C1 segment of cervical spinal cord (tissue), 14 donors: ENCODE measurements at places on chromosomes 13 and 19.

- DNase-seq, result no peak
Observed at GRCh38 chr13:112443995-112444311, 67.8 kb downstream of the SPACA7 start.

DNA sequence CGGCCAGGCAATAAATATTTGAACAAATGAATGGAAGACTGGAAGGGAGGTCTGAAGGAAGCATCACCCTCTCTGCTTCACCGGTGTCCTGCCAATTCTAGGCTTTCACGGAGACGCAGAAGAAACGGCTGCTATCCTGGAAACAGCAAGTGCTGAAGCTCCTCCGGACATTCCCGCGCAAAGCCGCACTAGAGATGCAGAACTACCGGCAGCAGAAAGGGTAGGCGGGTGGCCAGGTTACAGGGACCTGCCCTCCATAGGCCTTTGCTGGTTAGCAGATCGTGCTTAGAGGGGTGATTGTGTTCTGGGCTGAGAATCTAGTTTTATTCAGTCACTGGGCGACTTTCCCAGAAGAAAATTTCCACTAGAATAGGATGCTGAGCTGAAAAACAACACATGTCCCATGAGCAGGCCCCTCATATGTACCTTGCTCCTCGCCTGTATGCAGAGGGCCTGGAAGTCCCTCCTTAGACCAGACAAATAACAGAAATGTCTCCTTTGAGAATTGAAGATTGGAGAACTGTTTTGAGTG lies 11.0 kb downstream of the PAF1 start:
- DNase-seq, result no peak

- no peak for DNase-seq
Observed at GRCh38 chr19:31963746-31964145, 381.7 kb upstream of the ZNF507 start.

DNA sequence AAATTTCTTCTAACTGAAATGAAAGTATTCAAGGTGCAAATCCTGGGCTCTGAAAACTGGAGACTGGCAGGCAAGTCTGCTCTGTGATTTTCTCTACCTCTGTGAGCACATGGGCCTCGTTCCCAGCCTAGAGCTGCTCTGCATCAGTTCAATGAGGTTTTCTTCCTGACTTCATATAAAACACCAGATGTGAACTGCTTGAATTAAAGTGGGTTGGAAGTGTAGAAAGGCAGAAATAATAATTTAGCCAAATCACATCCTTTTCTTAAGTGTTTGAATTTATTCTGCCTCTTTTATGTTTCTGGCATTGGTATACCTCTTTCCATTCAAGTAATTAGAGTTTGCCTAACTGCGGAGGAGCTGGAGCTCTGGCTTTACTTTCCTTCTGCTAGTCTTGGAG lies 540.8 kb downstream of the OLFM4 start:
- DNase-seq, result no peak

DNA sequence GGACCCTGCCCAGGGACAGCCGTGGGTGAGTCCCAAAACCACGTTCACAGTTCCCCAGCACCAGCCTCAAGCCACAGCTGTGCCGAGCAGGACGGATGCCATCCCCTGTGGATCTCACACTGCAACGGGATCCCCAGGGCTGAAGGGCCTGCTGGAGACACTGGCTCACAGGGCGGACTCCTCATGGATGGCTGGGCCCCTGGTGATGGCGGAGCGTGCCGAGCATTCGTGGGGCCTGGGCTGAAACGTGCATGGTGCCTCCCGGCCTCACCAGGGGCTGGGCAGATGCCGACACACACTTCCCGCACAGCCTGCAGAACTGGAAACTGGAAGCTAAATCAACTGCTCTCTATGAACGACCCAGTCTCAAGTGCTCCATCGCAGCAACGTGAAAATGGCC lies 9.6 kb downstream of the RNF126 start:
- DNase-seq, result no peak

GRCh38 chr19:42286349-42287016 lies 15.4 kb upstream of the PRR19 start:
- DNase-seq, result peak; percentile 43

DNA sequence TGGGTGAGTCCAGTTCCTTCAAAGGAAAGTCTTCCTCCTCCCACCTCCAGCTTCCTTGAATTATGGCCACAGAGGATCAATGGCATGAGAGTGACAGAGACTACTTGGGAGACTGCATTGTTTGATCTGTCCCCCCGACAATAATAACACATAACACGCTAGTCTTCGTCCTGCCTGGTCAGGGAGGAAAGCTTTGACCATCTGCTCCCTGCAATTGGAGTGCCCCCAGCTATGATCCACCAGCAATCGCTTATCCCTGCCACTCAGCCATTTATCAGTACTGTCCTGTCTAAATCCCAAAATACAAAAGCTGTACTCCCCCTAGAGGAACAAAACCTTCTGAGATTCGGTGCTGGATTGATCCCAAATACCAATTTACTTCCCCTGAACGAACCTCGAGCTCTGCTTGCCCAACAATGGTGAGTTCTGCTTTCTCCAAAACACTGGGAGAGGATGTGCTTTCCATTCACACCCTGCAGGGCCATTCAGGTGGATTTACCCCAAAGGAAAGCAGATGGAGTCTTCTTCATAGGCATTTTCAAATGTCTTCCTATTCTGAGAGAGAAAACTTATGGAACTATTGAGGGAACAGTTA lies 466.7 kb downstream of the TSHZ3 start:
- no peak for DNase-seq

DNA sequence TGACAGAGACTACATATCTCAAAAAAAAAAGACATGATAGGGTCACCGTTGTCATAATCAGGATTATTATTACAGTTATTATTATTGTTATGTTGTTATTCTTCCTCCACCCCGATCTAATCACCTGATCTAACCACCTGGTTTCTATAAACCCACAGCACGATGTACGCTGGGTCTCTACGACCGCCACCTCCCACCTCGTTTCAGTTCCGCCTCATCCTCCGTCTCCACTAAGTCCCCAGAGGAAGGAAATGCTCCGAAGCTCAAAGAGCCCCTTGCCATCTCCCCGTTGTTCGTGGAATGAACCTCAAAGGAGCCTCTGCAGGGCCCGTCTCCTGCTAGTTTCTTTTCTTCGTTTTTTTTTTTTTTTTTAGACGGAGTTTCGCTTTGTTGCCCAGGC lies 15.9 kb upstream of the MEIS3 start:
- DNase-seq, result no peak

- no peak for DNase-seq
Observed at GRCh38 chr13:35760735-35761281, 284.3 kb upstream of the MAB21L1 start.

DNA sequence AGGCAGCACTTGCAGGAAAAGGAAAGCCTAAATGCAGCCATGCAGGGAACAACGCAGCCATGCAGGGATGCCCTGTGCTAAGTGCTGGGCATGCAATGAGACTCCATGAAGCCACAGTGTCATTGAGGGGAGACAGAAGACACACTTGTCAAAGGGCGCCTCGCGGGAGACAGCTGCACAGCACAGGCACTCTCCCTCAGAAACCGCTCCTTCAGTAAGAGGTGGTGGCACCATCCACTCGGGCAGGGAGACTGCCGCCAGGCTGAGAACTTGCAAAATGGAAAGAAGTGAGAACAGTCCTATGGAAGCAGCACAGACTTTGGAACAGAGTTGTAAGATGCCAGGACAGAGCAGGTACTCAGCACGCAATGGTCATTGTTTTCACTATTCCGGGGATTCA lies 51.1 kb downstream of the GGACT start:
- DNase-seq, result no peak

GRCh38 chr19:30871979-30872378 lies 477.3 kb downstream of the TSHZ3 start:
- DNase-seq, result no peak

- DNase-seq, result no peak
Observed at GRCh38 chr19:14346279-14346678, 35.0 kb upstream of the ADGRE5 start.

DNA sequence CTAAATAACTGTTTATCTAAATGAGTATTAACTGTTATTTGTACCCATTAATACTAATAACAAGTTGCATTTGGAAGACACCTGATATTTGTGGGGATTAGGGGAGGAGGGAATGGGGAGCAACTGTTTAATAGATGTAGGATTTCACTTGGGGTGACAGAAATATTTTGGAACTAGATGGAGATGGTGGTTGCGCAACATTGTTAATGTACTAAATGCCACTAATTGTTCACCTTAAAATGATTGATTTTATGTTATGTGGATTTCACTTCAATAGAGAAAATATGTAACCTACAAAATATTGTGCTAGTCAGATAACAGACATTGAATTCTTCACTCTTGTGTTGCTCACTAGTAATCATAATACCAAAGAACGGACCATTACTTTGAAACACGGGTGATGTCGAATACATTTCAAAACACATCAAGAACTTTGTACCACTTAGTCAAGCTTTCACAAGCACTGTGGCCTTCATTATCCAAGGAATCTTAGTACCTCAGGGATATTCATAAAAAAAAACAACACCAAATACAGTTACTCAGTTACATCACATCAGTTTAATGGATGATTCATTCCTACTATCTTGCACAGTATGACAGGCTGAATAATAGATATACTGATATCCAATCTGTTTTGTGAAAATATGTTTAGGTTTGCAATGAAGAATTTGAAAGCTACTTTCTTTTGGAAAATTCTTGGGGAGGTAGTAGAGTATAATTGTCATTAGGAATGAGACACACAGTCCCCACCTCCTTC lies 721.8 kb downstream of the PCDH9 start:
- DNase-seq, result no peak

GRCh38 chr19:10740798-10741197 lies 22.9 kb downstream of the DNM2 start:
- no peak for DNase-seq

DNA sequence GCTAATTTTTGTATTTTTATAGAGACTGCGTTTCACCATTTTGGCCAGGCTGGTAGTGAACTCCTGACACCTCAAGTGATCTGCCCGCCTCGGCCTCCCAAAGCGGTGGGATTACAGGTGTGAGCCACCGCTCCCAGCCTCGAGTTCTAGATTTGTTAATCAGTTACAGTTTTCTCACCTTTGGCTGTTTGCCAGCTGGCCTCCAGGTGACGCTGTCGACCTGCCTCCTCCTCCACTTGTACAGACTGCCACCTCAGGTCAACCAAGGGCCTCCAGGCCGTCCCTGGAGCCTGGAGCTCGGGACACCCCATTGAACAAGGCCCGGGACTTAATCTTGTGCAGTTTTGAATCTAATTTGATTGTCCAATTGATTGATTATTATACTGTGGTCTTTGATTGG lies 45.5 kb downstream of the IER2 start:
- no peak for DNase-seq

DNA sequence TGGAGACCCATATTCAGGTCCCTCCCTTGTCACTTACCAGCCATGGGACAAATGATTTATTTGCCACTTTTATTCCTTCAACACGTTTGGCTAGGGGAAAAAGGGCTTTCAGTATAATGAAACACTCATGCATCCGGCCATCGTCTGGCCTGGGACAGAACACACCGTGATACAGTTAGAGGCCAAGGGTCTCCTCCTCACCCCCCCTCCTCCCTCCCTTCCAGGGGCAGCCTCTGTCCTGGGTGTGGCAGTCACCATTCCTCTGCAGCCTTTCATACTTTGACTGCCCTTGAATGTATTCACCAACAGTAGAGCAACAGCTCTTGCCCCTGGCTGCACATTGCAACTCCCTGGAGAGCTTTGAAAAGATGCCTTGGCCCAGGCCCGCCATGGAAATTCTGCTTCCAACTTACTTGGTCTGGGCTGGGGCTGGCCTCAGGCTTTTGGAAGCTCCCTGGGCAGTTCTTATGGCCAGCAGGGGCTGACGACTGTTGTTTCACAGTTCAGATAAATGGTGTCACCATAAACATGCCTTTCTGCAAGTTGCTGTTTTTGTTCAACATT lies 3.0 kb downstream of the PAK4 start:
- DNase-seq, result no peak

GRCh38 chr13:28942906-28943305 lies 122.8 kb downstream of the MTUS2 start:
- no peak for DNase-seq

- no peak for DNase-seq
Observed at GRCh38 chr19:3844596-3844995, 24.2 kb downstream of the ZFR2 start.

DNA sequence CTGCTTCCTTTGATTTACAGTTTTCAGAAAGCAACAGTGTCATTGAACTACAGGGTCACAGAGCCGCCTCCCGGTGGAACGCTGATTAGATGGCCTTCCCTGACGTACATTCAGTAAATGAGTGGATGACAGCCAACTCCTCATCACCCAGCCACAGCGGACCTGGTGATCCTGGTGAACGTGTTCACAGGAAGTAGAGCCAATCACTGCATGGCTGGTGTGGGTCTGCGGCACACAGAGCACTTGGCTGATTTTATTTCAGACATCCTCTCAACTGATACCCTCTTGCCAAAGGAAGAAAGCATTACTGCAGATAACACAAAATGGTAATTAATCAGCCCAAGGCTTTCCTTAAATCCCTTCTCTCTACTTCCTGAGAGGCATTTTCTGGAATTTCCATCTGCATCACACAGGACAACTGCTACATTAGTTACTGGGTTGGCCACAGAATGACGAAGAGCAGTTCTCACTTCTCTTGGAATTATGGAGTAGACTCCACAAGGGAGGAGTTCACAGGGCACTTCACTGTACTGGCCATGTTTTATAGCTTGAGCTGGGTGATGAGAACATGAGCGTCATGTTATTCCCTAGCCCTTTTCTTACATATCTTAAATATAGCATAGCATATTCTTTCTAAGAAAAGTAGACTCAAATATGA lies 84.0 kb upstream of the SLC7A1 start:
- DNase-seq, result no peak

DNA sequence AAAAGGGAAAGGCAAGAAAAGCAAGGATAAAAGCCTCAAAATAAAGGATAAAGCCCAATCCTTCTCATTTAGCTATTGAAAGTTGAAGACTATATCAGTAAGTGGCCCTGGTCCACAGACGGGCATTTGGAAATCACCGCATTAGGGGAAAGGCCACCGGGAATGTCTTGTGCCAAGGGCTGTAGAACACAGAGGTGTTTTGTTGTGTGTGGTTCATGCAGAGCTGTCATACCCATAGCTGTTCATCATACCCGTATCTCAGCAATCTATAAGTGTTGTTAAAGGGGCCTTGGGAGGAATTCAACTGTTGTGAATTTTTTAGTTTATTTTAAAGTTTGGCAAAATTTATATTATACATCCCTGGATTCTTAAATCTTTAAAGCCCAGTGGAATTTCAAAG lies 33.0 kb downstream of the DLEU7 start:
- no peak for DNase-seq

DNA sequence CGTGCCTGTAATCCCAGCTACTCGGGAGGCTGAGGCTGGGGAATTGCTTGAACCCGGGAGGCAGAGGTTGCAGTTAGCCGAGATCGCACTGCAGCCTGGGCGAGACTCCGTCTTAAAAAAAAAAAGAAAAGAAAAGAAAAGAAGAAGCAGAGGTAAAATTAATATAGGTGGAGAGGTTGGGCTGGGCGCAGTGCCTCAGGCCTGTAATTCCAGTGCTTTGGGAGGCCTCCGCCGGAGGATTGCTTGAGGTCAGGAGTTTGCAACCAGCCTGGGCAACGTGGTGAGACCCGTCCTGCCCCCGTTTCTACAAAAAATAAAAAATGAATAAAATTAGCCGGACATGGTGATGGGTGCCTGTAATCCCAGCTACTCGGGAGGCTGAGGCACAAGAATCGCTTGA lies 912 bp upstream of the TUBA3C start:
- DNase-seq, result no peak
